Smooth muscle cell of the brain vasculature (primary cell): ENCODE measurements at places on chromosomes 13 and 19.

GRCh38 chr13:28478127-28478526 lies 16.8 kb downstream of the FLT1 start:
- DNase-seq, result no peak

GRCh38 chr19:1006711-1007398 lies 6.6 kb downstream of the GRIN3B start:
- no peak for DNase-seq

DNA sequence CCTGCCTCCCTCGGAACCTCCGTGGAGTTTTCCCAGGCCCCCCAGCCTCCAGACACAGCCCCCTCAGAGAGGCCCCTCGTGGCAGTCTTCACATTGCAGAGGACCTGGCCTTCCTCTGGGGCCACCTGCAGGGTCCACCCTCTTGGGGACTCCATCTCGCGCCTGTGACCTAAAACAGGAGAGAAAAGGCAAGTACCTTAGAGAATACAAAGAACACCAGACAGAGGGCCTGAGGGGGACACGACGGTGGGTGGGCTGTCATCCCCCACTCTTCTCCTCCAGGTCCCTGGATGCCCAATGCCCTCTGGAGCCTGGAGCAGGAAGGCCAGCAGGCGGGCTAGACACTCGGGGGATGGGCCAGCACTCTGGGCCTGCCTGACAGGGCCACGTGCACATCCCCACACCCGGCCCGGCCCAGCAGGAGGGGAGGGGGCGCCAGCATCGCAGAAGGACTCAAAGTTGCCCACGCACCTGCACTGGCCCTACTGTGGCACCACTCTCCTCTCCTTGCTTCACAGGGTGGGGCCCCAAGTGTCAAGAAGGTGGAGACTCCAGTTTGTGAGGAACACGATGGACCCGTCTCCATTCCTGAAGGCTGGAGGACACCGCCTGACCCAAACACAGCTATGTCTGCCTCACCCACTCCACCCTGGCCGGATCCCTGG lies 4.3 kb upstream of the A1BG start:
- no peak for DNase-seq

DNA sequence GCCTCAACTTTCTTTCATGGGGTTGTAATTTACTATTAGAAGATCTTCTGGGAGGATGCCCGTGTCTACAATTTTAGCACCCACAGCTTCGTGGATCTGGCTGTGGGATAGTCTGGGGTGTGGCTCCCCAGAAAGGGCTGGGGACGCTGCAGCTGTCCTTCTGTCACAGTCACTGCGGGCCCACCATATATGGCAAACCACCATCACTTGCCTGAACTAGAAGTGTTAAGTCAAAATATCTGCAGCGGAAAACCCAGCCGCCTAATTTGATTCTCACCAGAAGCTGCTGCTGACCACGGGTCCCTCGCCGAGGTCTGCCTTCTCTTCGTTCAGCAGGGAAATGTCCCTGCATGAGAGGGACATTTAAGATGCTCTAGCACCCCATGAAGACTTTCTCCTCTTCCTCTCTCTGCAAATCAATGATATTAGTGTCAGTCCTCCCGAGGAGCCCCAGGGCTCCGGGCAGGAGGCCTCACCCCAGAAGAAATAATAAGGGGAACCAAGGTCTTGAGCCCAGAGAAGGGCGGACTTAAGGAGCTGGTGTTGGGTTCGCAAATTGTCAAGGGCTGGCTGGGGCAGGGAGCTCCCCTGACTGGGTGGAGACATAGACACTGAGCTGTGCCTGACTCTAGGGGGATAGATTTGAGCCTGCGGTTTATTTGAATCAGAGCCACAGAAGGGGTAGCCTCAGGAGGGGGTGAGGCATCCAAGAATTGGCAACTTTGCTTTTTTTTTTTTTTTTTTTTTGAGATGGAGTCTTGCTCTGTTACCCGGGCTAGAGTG lies 3.0 kb upstream of the MATK start:
- DNase-seq, result no peak

GRCh38 chr19:15200553-15201364 lies at the start of gene NOTCH3:
TSS of gene NOTCH3 (minus strand) at chr19:15200995. CDS start at chr19:15200905, 90 bp downstream.
- DNase-seq, result no peak

DNA sequence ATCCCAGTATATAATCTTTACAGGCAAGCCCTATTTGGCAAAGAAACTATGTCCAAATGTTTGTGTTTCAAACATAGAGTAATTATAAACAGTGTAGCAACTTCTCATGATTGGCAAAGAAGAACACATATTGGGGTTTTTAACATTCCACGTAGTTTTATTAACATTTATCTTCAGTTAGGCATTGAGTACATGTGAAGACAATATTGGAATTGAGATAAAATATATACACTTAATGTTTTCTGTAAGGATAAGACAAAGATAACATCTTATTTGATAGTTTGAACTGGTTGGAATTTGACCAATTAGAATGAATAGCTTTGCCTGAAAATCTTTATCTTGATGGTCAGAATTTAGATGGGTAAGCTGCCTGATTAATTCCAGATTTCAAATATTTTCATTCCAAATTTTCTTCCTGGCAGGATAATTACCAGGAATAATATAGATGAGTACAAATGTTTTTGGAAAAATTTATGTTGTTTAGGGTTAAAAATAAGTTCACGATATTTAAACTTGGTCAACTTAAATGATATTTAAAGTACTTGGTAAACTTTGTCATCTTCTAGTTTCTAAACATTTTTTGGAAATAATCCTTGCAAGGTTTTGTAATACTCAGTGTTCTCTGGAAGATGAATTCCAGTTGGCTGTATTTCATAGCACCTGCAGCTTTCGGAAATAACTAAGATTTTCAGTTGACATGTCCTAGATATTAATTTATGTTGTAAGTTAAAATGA lies 536.5 kb upstream of the SPRY2 start:
- no peak for DNase-seq

- no peak for DNase-seq
Observed at GRCh38 chr13:26943748-26944147, 183.2 kb upstream of the GPR12 start.

- DNase-seq, result no peak
Observed at GRCh38 chr13:47109028-47109427, 212.2 kb upstream of the HTR2A start.

GRCh38 chr13:46539231-46539630 lies 13.7 kb upstream of the LRCH1 start:
- DNase-seq, result no peak

GRCh38 chr13:86892330-86892729 lies 778.8 kb upstream of the SLITRK5 start:
- DNase-seq, result no peak

GRCh38 chr19:4977299-4978174 lies 8.6 kb downstream of the KDM4B start:
- DNase-seq, result peak; percentile 50

DNA sequence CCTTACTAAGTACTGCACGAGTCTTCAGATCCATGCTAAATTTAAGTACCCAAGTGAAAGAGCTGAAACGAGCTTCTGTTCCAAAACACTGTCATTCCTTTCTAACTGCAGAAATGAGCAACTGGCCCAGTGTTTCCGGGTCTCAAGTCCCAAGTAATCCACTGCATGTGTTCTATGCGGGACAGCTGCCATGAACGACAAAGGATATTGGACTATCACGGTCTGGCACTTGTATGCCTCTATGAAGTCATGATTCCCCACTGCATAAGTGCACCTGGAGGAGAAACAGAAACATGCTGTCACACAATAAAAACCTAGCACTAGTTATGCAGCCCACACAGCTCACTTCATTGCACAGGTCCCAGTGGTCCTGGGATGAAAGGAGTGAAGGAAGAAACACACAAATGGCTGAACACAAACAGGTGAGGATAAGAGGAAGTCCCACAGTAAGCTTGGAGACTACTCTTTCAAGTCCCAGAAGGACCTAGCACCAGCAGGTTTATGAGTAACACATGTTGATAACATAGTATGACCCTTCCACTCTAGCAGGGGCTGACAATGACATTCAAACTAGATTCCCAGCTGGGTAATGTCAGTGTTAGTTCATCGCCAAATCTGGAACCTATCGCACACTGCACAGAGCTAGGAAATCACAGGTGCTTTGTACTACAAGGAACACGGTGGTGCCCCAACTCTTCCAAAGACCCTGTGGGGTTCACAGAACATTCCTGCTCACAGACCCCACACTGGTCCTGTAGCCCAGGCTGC lies 11.3 kb downstream of the PCID2 start:
- DNase-seq, result no peak

- DNase-seq, result no peak
Observed at GRCh38 chr13:78183732-78184131, 265.1 kb upstream of the EDNRB start.

DNA sequence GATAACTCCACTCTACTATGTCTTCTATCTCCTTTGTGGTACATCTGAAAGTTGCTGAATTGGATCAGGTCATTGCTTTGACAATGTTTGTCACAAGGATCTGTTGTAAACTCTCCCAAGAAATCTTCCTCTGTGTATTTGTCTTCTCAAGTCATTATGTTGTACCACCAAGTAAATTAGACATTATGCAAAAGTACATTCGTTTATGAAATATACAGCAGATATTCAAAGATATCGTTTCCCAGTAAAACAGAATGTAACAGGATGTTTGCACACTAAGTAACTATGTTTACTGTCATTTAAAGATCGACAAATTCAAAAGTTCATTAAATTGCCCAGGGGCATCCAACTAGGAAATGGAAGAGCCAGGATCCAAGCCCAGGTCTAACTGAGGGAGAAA lies 739.4 kb downstream of the EFNB2 start:
- no peak for DNase-seq

DNA sequence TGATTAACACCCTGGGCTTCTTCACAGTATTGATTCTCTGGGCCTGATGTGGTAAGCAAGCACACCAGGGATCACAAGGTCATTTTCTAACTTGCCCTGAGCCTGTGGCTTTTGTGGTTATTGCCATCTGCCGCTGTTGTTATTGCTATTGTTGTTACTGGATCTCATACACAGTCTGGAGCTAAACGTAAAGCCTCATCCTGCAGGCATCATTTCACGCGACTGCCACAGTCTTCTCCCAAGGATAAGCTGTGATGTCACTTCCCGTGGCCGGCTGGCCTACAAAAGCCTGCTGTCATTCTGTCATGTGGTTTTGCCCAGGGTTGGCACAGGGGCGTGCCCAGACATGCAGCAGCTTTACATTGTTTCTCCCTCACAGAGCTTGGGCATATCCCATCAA lies 154.0 kb upstream of the GPR12 start:
- DNase-seq, result no peak

DNA sequence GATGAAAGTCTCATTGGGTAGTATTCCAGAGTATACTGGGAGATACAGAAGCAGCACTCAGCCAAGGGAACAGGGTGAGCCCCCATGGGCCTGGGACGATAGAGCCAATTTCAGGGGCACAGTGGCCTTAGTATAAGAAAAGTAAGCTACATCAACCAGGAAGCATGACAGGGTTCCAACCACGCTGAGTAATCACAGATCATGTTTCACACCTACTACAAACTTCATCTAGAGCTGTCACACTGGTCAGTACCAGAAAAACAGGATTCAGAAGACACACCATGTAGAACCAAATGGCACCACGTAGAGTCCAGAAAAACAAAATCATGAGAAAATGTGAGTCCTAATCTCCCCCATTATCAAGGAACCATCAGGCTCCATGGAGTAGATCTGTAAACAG lies 1292.4 kb upstream of the MIR17HG start:
- no peak for DNase-seq

DNA sequence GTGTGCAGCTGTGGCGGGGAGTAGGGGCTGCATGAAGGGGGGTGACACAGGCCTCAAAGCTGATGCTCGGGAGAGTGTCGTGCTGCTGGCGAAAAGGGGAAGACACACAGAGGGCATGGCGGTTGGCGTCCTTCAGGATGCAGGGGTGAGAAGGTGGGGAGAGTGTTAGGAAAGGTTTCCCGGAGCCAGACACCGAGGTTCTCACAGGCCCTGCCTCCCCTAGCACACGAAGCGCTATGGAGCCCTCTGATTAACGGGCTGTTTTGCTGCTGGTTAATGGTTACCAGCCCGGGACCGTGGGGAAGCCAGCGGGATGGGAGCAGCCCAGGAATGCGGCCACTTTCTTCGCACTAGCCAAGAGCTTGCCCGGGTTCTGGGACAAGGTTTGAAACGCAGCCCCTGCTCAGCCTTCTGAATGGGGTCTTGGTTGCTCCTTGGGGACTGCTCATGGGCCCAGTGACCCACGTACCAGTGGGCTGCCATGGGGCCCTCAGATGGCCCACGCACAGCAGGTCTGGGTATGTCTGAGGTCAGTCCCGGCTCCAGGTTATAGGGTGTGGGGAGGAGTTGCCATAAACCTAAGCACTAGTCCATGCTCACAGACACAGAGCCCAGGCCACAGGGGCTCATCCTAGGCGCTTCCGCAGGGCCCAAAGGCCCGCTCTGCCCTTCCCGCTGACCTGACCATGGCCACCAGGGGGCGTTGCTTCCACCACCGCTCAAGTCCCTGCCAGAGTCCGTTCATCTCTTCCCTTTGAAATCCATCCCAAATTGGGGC lies 31.3 kb upstream of the ISYNA1 start:
- no peak for DNase-seq

- DNase-seq, result no peak
Observed at GRCh38 chr13:27005976-27006518, 165.6 kb downstream of the USP12 start.

DNA sequence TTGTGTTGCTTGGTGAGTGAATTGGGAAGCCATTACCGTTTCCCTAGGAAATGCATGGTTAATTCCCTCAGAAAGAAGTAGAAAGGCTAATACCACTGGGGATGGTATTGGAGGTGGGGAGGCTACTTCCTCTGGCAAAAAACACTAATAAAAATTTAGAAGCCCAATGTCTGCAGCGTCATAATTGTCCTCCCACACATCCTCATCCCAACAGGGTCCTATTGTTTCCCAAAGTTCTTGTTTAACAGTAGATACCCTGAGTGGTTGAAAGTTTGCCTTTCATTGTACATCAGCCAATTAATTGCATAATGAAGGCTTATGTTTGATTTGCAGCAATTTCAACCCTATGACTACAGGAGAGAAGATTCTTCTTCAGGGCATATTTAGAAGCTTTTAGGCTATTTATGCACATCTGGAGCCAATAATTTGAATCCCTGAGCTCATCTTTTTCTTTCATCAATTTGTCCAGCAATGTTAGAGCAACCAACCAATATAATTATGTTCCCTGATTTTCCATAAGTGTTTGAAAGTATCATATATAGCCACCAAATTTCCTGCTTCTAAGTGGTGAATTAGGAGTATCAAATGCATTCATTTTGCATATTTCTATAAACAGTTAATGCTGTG lies 491.0 kb downstream of the SLITRK5 start:
- no peak for DNase-seq

GRCh38 chr19:48461982-48462655 lies 6.7 kb downstream of the KCNJ14 start:
- no peak for DNase-seq

- DNase-seq, result no peak
Observed at GRCh38 chr19:14477418-14478112, 2.4 kb upstream of the PTGER1 start.

DNA sequence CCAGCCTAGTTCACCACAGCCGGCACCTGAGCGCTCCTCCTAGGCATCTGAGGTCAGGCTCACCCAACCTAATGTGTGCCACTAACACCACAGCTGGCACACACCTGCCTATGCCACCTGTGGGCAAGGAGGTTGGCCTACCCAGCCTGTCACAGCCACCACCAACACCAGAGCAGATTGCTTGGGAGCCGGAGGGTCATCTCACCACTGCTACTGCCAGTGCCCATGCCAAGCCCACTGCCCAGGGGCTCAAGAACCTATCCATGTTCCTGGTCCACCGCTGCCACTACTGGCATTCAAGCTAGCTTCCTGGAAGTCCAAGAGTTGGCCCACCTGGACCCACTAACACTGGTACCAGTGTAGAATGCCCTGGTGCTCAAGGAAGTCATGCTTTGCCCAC lies 42.5 kb downstream of the F2RL3 start:
- no peak for DNase-seq
